ENCODE measurements at places on chromosomes 12 and 14. TPM values are rescaled to one million over a fixed set of nuclear protein-coding genes. Genes with fewer than 3 reads are reported as not detected.

DNA sequence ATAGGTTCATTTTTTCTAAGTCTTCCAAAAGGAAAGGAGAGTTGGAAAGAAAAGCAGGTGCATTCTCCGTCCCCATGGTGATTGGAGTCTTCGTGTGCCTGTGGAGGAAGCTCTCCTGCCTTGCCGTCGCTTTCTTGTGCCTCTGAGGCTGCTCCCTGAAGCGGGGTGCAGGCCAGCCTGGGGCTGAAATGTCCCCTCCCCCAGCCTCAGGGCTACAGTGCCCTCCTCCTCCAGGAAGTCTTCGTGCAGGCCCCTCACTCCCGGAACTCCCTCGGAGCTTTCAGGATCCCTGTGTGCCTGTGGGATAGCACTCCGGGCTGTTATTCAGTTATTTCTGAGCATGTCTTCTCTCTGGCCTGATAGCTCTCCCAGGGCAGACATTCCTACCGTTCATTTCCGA lies 569.2 kb downstream of the VRK1 start:
- no peaks in the 10 kb centered on the region for H3K36me3 ChIP-seq
- no peaks in the 10 kb centered on the region for H3K4me1 ChIP-seq
- no peak overlapping the region for H3K27ac ChIP-seq
- DNase-seq: no peak

GRCh38 chr12:71533703-71534102 lies 94.1 kb downstream of the LGR5 start:
- H3K4me1 ChIP-seq: no peaks in the 10 kb centered on the region
- no peak overlapping the region for H3K4me3 ChIP-seq
- H3K27ac ChIP-seq: no peak overlapping the region
- no peak for DNase-seq
- no peaks in the 10 kb centered on the region for H3K36me3 ChIP-seq

DNA sequence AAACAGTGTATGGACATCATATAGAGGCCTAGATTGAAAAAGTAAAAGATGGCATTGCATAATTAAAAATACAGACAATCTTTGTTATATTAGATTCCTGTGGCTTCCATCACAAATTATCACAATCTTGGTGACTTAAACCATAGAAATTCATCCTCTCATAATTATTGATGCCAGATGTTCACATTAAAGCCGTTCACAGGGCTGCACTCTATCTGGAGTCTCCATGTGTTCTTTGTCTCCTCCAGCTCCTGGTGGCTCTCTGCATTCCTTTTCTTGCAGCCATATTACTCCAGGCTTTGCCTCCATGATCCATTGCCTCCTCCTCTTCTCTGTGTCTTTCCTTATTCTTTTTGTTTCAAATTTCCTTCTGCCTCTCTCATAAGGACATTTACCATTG lies 875.7 kb upstream of the USP15 start:
- no peaks in the 10 kb centered on the region for H3K4me1 ChIP-seq
- no peak for DNase-seq
- no peaks in the 10 kb centered on the region for H3K27me3 ChIP-seq
- no peak overlapping the region for H3K27ac ChIP-seq
- no peak overlapping the region for H3K4me3 ChIP-seq

GRCh38 chr14:89924268-89924667 lies 30.3 kb downstream of the EFCAB11 start:
- H3K4me3 ChIP-seq: no peak overlapping the region
- H3K36me3 ChIP-seq: peaks cover 4% of the 10 kb centered on the region
- no peak for DNase-seq
- H3K4me1 ChIP-seq: no peaks in the 10 kb centered on the region
- H3K27ac ChIP-seq: no peak overlapping the region

- peaks cover 2% of the 10 kb centered on the region for H3K27me3 ChIP-seq
- DNase-seq: no peak
- no peak overlapping the region for H3K27ac ChIP-seq
- peaks cover 7% of the 10 kb centered on the region for H3K36me3 ChIP-seq
Observed at GRCh38 chr14:91961297-91962220, 14.1 kb upstream of the FBLN5 start.

GRCh38 chr14:91063119-91063518 lies 2.7 kb upstream of the RPS6KA5 start:
- peaks cover 63% of the 10 kb centered on the region for H3K4me1 ChIP-seq
- H3K36me3 ChIP-seq: peaks cover 38% of the 10 kb centered on the region

GRCh38 chr12:85523197-85523596 lies 243.2 kb downstream of the ALX1 start:
- H3K4me3 ChIP-seq: no peak overlapping the region
- no peaks in the 10 kb centered on the region for H3K36me3 ChIP-seq
- H3K27ac ChIP-seq: no peak overlapping the region
- DNase-seq: no peak
- no peaks in the 10 kb centered on the region for H3K4me1 ChIP-seq
- no peaks in the 10 kb centered on the region for H3K27me3 ChIP-seq

The ESPL1 gene
- total RNA-seq: 90.2 TPM

DNA sequence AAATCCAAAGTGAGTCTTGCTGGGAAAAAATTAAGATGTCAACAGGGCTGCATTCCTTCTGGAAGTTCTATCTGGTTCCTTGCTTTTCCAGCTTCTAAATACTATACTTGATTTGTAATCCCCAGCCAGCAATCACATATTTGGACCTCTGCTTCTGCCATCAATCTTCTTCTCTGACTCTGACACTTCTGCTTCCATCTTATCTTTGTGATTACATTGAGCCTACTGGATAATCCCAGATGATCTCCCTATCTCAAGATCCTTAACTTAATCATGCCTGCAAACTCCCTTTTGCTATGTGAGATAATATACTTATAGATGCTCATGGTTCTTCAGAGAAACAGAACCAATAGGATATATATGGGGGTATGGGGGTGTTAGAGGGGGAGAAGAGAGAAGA lies 49.9 kb upstream of the ZDHHC17 start:
- peaks cover 3% of the 10 kb centered on the region for H3K27me3 ChIP-seq
- no peak overlapping the region for H3K4me3 ChIP-seq
- DNase-seq: no peak

DNA sequence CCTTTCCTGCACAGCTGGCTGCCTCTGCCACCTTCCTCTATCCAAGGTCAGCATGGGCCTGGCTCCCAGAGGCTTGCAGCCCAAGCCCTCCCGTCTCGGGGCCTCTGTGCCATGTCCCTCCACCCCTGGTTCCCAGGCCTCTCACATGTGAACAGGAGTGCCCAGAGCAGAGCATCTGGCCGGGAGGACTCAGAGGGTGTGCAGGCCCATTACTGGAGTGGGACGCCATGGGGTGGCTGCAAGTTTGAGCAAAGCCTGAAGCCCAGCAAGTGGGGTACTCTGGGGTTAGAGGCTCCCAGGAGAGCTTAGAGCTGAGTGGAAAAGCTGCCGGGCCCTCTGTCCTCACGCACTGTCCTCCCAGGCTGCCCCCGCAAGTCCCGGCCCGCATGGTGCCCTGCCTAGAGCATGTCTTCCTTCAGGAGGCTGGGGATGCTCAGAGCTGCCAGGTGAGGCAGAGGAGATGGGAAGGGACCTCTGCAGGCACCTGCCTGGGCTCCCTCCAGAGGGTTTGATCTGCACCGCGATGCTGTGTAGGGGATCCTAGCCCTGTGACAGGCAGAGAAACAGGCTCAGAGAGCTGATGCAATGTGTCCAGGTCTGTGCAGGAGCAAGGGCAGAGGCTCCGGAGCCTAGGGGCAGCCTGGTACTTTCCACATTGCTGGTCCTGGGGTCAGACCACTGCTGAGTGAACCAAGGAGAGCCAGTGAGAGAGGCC lies 39.8 kb downstream of the DIO3 start:
- peaks cover 12% of the 10 kb centered on the region for H3K27me3 ChIP-seq
- H3K4me3 ChIP-seq: no peak overlapping the region

Data from activated CD4-positive, alpha-beta memory T cell treated with anti-CD3 and anti-CD28 coated beads, Interleukin-2, amount 10 ng/mL, durations not matched to agents 7 days and 5 days (primary cell).